Effector CD4-positive, alpha-beta T cell (primary cell): ENCODE measurements at places on chromosomes 16 and 17.

- no peak for DNase-seq
These were observed 5.4 kb upstream of the AANAT start for GRCh38 chr17:76461765-76462555.

- peak; percentile 50 for DNase-seq
These were observed 32.7 kb downstream of the CDK5R1 start for GRCh38 chr17:32519228-32520103.

DNA sequence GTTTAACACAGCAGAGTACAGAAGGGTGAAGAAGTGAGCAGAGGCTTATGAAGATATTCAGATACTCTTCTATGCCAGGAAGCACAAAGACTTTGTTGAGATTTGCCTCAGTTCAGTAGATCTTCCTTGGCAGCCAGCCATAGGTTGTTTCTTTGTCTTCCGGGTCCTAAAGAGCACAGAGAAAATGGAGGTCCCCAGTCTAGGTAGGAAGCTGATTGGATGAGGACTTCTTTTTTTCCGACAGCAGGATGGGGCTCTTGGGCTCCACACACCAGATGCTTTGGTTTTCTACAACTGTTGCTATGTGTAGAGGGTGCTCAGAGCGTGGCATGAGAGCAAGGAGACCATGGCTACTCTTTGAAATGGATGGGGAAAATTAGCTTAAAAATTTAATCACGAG lies 8.3 kb upstream of the CDC6 start:
- DNase-seq, result no peak

- DNase-seq, result no peak
These were observed 22.1 kb downstream of the CYB561 start for GRCh38 chr17:63423963-63424362.

- no peak for DNase-seq
These were observed 140.9 kb upstream of the WSB1 start for GRCh38 chr17:27153005-27153404.

DNA sequence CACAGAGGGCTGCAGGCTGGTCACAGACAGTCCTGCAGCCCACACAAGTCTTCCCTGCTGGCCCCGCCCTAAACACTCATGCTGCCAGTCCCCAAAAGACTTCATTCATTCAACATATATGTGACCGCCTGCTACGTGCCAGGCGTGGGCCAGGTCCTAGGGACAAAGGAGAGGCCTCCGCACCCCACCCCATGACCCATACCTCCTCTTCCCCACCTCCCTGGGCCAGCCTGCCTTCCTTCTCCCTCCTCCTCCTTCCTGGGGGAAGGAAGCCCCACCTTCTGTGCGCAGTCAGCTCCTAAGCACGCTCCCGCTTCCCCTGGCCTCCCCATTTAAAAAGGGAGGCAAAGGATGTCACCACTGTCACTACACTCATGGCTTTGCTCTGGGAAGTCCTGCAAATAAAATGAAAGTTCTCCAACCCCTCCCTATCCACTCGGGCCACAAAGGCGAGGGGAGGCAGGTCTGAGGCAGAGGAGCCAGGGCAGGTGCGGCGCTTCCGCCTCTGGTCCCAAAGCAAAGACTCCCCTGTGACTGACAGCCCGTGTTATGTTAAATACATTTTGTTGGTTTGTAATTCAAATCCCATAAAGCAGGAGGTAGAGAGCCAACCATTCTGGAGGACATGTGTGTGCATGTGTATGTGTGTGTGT lies 9.0 kb downstream of the DNAAF8 start:
- DNase-seq, result no peak

- no peak for DNase-seq
These were observed 61.5 kb downstream of the MYOCD start for GRCh38 chr17:12727076-12727760.

DNA sequence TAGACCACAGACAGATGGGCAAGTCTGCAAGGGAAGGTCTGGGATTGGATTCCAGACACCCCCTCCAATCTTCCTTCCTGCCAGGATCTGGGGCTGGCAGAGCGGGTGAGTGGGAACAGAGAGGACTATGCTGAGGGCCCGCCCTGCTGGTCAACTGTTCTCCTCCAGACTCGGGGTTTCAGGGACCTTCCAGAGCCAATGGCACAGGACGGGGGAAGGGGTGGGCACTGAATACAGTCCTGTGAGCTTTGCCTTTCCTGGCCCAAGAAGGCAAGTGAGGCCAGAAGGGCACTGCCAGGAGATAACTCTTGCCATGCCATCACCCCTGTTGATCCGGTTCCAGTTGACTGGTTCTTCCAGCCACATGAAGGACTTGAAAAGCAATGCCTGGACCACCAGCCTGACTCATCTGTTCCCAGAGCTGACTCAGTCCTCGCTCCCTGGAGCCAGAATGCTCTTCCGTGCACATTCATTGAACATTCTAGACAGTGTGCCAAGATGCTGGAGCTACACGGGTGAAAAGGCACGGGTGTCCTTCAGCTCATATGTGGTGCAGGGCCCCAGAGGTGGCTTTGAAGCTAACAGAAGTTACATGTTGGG lies 533 bp upstream of the MEFV start:
- DNase-seq, result no peak

GRCh38 chr16:78122774-78123315 lies 23.4 kb downstream of the WWOX start:
- no peak for DNase-seq

DNA sequence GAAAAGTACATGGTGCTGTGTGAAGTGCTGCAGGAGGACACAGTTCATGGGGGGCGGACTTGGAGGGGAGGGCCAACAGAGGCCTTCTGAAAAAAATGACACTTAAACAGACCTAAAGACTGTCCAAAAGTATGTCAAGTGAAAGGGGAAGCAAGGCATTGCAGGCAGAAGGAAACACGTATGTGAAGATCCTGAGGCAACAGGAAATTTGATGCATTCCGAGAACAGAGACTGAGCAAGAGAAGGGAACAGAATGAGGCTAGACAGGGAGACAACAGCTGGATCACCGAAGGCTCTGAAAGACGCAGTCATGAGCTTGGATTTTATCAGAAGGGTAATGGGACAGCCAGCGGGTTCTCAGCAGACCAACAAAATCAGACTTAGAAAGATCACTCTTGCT lies 1.1 kb downstream of the IFT20 start:
- DNase-seq, result no peak

DNA sequence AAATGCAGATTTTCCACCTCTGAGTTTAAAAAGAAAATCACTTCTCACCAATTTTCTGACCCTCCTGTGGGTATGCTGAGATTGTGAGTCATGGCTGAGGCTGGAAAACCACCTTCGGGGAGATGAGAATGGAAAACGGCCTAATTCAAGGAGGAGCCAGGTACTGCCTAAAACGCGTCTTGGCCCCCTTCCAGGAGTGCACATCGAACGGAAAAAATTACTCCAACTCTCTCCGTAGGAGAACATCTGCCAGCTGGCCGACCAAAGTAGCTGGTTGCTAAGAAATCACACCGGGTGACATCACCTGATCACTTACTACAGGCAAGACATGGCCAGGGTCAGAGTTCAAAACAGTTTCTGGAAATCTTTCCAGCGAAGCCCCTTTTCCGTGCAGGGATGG lies 107.6 kb downstream of the ZNF423 start:
- no peak for DNase-seq

GRCh38 chr17:5123343-5124124 lies 7.7 kb downstream of the USP6 start:
- no peak for DNase-seq

- no peak for DNase-seq
These were observed 11.4 kb downstream of the UNK start for GRCh38 chr17:75795820-75796607.
